Skeletal muscle cell (primary cell): ENCODE measurements at places on chromosomes 7 and 10.
A peak's percentile ranks its signal among the peaks of the same experiment; 100 is the strongest.

DNA sequence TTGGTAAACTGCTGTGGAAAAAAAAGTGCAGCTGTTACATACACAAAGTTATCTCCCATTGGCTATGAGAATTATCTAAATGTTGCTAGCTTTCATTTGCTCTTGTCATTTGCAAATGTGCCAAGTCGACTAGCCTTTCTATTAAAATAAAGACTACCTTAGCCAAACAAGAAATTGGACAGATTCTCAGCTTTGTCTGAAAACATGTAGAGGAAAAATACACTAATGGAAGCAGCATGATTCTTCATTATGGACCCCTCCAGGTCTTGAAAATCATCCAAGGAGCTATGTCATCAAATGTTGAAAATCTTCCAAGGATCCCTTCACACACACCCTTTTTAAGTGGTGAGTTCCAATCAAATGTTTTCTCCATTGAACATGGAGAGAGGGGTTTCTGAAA lies 237.7 kb downstream of the ETV1 start:
- DNase-seq: no peak

GRCh38 chr7:66522518-66522917 lies 106.2 kb upstream of the KCTD7 start:
- DNase-seq: no peak

DNA sequence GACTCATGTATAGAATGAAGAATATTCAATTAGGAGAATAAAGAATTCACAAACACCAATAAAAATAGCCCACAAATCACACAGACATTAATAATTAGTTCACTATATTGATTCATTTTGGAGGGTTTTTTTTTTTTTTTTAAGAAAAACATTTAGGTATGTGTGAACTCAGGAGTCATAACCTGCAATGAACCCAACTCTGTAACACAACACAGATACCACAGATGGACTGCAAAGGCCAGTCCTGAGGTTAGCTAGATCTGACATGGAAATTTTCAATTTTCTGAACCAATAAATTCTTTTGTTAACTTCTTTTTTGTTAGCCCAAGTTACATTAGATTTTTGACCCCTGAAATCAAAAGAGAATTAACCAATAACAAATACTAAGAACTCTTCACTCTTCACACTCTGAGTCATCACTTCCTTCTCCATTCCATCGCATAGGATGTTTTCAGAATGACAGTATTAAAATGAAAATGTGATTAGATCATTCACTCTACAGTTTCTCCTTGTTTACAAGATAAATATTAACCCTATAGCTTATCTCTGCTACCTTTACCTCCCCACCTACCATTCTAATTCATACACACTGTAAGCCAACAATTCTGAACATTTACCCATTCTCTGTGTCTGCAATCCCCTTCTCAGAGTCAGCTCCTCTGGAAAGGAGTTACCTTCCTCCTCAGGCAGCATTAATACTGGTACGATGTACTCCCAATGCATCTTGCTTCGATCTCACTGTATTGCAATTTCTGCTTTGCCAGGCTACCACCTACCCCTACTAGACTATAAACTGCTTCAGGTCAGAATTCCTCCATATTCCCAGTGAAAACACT lies 141.5 kb downstream of the LRRN3 start:
- peak; percentile 17 for DNase-seq

GRCh38 chr10:110278562-110279406 lies 25.9 kb downstream of the SMNDC1 start:
- no peak for DNase-seq

DNA sequence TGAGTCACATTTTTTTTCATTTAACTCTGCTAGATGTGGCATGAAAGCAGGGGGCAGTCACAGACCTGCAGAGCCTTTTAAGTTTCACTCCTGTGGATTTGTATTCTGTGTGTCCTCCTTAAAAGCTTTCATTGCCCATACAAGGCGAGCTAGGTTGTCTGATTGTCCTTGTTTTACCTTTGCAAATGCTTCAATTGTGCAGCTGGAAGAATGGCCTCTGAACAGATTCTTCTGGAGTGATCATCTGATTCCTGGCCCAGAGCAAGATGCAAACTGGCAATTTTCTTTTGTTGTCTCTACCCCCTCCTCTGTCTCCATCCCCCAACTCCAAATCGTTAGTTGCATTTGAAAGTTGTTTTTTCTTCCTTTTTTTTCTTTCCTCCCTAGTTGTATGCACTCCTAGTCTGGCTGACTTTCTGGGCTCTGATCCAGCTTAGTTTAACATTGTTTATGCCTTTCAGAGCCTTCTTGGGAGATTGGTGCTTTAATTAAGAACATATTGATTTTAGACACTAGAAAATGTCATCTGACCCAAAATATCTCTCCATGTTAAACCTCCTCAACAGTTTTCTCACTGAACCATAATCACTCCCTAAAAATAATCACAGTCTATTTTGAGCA lies 150.2 kb downstream of the REEP3 start:
- peak; percentile 75 for DNase-seq
